ENCODE measurements at places on chromosomes 3 and 15. TPM values are rescaled to one million over a fixed set of nuclear protein-coding genes. Genes with fewer than 3 reads are reported as not detected.

DNA sequence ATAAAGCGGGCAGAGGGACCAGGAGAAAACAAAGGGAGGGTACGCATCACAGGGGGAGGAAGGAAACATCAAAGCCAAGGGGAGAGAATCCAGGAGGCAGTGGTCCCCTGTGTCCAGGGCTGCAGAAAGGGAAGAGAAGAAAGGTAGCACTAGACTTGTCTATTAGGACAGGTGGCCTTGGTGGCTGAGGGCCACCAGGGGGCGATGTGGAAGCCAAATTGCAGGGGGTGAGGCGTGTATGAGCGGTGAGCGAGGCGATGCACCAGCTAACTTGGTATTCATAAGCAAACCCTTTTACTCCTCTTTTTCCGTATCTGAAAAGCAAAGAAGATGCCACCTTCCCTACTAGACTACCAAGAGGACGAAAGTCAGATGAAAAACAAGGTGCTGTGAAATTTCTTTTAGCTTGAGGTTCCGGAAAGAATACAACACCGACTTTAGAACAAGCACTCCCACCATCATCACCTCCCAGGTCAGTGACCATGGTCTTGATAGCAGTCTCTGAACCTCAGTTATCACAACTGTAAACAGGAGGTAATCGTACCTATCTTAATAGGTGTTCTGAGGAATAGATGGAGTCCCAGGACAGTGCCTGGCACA is 654.4 kb upstream of the ADAMTS9 start:
- no peaks in the 10 kb centered on the region for H3K36me3 ChIP-seq
- peak; percentile 46 for DNase-seq
- no peaks in the 10 kb centered on the region for H3K4me1 ChIP-seq
- no peak overlapping the region for H3K4me3 ChIP-seq

DNA sequence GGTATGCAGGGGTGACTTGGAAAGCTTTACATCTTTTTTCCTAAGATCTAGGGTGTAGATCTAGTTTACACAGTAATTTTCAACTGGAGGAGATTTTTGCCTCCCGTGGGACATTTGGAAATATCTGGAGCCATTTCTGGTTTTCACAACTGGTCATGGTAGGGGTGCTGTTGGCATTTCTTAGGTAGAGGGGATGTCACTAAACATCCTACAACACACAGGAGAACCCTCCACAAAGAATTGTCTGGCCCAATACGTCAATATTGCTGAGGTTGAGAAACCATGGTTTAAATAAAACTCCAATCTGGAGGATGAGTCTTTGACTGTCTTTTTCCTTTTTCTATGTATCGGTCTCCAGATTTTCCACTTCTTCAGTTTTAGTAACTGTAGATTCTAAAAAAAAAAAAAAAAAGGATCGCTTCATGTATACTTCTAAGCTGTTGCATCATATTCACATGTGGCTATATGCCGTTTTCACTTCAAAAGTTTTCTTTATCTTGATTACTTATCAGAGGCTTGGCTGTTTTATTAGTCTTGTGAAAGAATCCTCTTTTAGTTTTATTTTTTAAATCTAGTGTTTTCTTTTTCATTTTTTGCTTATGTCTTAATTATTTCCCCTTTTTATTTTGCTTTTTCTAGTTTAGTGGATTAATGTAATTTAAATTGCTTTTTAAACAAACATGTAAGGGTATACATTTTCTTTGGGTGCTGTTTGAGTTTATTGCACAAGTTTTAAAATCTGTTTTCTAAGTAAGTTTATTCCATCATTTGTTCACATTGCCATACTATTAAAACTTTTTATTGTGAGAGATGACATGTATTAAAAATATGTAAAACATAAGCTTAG is 21.2 kb downstream of the UBE2Q2 start:
- no peak overlapping the region for H3K4me3 ChIP-seq
- DNase-seq = no peak
- peaks cover 6% of the 10 kb centered on the region for H3K36me3 ChIP-seq
- H3K27me3 ChIP-seq = no peaks in the 10 kb centered on the region

DNA sequence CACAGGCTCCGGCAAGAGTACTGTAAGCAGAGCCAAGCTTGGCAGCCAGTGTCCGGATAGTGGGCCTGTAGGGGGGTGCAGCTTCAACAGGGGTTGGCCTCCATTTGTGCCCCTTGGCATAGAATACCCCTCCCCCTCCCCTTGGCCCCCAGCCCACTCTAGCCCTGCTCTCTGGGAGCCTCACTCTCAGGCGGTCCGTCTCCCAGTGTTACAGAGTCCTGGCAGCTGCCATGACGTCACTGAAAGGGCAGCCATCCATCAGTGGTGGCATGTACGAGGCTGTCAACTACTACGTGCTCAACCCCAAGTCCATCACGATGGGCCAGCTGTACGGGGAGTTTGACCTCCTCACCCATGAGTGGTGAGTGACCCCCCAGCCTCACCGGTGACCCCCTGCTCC is 50.4 kb downstream of the DNAH1 start:
- H3K4me1 ChIP-seq = no peaks in the 10 kb centered on the region
- H3K27me3 ChIP-seq = no peaks in the 10 kb centered on the region
- no peak overlapping the region for H3K27ac ChIP-seq
- DNase-seq = no peak
- no peaks in the 10 kb centered on the region for H3K36me3 ChIP-seq

DNA sequence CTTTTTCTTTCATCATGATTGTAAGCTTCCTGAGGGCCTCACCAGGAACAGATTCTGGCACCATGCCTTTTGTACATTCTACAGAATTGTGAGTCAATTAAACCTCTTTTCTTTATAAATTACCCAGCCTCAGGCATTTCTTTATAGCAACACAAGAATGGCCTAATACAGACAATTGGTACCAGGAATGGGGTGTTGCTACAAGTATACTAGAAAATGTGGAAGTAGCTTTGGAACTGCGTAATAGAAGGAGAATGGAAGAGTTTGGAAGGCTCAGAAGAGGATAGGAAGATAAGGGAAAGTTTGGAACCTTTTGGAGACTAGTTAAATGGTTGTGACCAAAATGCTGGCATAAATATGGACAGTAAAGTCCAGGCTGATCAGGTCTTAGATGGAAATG is 108.9 kb upstream of the PLSCR4 start:
- no peaks in the 10 kb centered on the region for H3K27me3 ChIP-seq
- DNase-seq = no peak
- H3K27ac ChIP-seq = no peak overlapping the region
- H3K4me3 ChIP-seq = no peak overlapping the region

DNA sequence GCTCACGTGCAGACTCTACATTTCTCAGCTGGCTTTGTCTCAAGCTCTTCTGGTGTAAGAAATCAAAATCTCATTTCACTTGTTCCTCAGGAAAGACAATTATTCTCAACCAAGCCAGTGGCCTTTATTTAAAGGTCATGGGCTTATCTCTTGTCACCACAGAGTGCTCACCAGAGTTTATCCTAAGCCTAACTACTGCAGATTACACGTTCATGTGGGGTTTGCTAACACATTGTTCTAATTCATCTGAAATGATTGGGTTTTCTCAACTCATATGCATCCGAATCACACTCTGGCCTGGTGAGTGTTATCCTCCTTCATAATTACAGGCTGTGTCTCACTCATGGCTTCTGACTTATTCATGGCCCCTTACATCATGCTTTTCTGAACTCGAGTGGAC is 83.3 kb upstream of the TSC22D2 start:
- H3K36me3 ChIP-seq = no peaks in the 10 kb centered on the region
- H3K4me1 ChIP-seq = peaks cover 29% of the 10 kb centered on the region
- H3K4me3 ChIP-seq = no peak overlapping the region
- no peaks in the 10 kb centered on the region for H3K27me3 ChIP-seq

DNA sequence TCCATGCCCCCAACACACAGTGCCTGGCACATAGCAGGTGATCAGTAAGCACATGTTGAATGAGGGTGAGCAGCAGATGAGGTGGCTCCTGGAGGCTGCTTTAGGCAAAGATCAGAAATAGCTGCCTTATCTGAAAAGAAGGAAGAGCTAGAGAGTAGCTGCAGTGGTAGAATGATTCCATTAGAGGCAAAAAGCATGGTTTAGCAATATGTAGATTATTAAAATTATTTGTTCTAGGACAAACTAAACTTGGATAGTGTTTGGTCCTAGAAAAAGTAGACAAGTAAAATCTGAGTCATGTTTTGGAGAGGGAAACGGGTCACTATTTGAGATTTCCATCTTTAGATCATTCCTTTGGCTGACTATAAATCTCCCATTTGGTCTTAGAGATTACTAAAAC is 32.1 kb downstream of the KIF7 start:
- no peak for DNase-seq
- H3K36me3 ChIP-seq = peaks cover 27% of the 10 kb centered on the region
- H3K4me3 ChIP-seq = no peak overlapping the region
- no peak overlapping the region for H3K27ac ChIP-seq
- H3K27me3 ChIP-seq = no peaks in the 10 kb centered on the region

DNA sequence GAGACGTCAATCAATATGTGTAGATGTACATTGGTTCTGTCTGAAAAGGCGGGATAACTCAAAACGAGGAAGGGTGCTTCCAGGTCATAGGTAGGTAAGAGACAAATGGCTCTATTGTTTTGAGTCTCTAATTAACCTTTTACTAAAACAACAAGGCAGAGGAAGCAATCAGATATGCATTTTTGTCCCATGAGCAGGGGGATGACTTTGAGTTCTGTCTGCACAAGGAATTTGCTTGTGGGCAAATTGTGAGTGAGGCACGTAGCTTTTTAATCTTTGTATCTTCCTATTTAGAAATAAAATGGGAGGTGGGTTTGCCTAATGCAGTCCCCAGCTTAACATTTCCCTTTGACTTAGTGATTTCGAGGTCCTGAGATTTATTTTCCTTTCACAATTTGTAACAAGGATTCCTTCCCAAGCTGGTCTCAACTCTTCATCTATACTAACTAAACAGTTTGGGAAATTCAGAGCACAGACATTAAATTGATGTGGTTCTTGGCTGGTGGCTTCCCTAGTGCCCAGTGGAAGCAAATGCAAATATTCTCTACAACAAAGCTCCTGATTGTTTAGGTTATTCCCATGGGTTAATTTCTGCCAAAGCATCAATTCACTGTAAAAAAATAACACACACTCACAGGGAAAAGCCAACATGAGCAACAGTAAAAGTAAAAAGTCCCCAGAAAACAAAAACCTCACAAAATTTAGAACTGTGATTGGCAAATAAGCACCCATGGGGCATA is 738.8 kb upstream of the SGO1 start:
- no peaks in the 10 kb centered on the region for H3K27me3 ChIP-seq
- H3K36me3 ChIP-seq = no peaks in the 10 kb centered on the region
- no peak for DNase-seq
- no peak overlapping the region for H3K4me3 ChIP-seq
- no peak overlapping the region for H3K27ac ChIP-seq

DNA sequence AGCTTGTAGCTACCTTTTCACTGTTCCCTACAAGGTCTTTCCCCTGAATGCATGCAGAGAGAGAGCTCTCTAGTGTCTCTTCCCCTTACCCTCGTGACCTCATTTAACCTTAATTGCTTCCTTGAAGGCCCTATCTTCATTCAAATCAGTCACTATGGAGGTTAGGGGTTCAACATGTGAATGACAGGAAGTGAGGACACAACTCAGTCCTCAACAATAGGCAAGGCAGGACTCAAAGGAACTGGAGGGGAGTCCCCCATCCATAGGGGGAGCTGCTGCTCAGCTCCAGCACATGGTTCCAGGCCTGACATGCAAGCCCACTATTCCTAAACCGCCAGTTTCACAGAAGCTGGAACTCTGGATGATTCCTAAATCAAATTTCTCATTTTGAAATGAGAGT is 33.8 kb upstream of the GYG1 start:
- DNase-seq = peak; percentile 12
- H3K27ac ChIP-seq = no peak overlapping the region
- H3K36me3 ChIP-seq = no peaks in the 10 kb centered on the region
- H3K4me3 ChIP-seq = no peak overlapping the region

DNA sequence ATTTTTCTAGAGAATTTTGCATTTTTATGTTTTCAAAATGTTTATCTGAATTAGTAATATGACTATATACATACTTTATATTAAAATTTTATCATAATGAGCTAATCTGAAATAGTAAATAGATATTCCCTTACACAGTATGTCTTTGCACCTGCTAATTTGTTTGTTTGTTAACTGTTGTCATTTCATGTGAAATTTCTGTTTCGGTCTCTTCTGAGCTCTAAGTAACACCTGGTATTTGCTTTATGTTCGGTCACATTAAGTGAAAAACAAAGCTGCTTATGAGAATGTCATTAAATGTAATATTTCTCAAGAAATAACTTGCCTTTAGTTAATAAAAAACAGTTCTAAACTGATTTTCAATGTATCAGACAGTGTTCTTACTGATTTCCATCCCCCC is 61.1 kb downstream of the FNDC3B start:
- H3K27ac ChIP-seq = no peak overlapping the region
- H3K4me1 ChIP-seq = peaks cover 79% of the 10 kb centered on the region
- DNase-seq = no peak

- H3K27me3 ChIP-seq = no peaks in the 10 kb centered on the region
- no peak overlapping the region for H3K4me3 ChIP-seq
- DNase-seq = no peak
These were observed 23.4 kb downstream of the PARP16 start for GRCh38 chr15:65263313-65263712.

- no peak overlapping the region for H3K4me3 ChIP-seq
- peak; percentile 92 for DNase-seq
- H3K27me3 ChIP-seq = no peaks in the 10 kb centered on the region
- H3K4me1 ChIP-seq = peaks cover 61% of the 10 kb centered on the region
- peak overlapping the region; percentile 98 for H3K27ac ChIP-seq
These were observed 42.2 kb downstream of the BHLHE40 start for GRCh38 chr3:5021116-5022092.

DNA sequence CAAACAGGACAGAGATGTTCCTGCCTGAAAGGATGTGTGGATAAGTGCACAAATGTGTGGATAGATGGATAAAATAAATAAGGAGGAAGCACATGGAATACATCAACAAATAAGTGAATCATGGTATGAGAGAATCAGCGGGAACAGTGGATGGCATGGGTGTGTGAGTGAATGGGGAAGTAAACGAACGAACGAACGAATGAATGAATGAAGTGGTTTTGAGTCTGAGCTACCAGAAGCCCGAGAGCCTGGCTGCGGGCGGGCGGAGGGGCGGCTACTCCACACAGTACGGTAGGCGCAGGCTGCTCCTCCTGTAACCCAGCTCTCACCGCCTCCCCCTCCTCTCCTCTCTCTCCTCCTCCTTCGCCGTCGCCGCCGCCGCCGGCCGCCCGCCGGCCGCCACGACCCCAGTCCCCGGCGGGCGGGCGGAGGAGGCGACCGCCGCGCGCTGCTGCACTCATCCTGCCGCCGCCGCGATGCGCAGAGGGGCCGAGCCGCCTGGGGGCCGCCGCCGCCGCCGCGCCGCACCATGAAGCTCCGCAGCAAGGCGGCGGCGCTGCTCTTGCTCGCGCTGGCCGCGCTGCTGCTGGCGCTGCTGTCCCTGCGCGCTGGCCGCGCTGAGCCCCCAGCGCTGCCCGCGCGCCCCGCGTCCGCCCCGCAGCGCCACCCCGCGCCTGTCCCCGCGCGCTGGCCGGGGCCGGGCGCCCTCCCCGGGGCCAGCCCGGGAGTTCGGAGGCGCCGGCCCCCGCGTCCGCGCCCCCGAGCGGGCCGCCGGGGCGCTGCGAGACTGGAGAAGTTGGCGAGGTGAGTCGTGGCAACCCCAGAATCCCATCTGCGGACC is at the start of gene GXYLT2:
Gene GXYLT2, plus strand, starts transcription at position 342 of the 841 bp plus-strand sequence. Its CDS starts 188 bp downstream, at position 530.
- H3K4me1 ChIP-seq = peaks cover 44% of the 10 kb centered on the region
- H3K4me3 ChIP-seq = peak within 1 kb of the TSS; percentile 76
- no peaks in the 10 kb centered on the region for H3K36me3 ChIP-seq

Gene GPR87
- total RNA-seq = not detected

Gene ZWILCH
- total RNA-seq = 20.6 TPM

Gene HEMK1
- 15.8 TPM for total RNA-seq

Gene FGD5
- total RNA-seq = not detected

Gene GOLGA8N
- total RNA-seq = 0.65 TPM

Gene DCP1A
- 13.1 TPM for total RNA-seq

Gene SERINC4
- not detected for total RNA-seq

Gene CCDC9B
- 16.9 TPM for total RNA-seq

Gene IL1RAP
- 32.3 TPM for total RNA-seq

Gene AHSG
- not detected for total RNA-seq

Gene TMEM207
- total RNA-seq = not detected

Gene UBR1
- 26.0 TPM for total RNA-seq
